ENCODE measurements at places on chromosomes 7 and 10.

DNA sequence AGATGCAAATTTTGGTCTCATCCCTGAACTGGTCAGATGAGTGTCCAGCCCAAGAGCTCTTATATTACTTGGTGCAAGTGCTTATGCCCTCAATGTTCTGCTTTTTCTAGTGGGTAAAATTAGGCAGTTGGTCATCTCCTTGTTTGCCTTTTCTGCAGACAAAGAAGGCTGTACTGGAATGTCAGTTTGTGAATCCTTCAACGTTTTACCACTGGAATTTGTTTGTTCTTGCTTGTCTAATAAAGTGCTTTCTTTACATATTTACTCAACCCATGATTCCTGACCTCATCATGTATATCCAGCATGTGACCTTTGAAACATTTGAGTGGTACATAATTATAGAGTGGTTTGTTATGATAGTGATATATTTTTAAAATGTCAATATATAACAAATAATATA, 232.2 kb upstream of the TEX47 start:
- no peak for DNase-seq

- no peak for DNase-seq
These were observed 254.1 kb downstream of the ZMYND11 start for GRCh38 chr10:389261-389790.

DNA sequence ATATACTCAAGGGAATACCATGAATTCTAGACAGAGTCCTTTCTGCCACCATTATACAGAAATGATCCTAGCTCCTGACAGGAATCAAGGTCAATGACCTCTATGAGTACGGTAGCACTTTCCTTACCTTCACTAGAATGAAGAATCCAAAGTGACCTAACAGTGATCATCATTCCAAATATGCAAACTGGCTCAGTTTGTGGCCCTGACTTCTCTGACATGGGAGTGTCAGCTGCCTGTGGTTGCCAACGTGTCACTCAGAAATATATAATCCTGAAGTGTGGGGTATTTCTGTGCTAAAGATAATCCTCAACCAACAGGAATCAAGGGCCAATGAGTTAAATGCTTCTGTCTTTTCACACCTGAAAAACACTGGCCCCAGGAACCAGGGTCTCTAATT, 45.7 kb downstream of the COPG2 start:
- no peak for DNase-seq

- no peak for DNase-seq
These were observed 437.9 kb downstream of the POM121L12 start for GRCh38 chr7:53473371-53473770.

- no peak for DNase-seq
These were observed 34.5 kb upstream of the PDZD8 start for GRCh38 chr10:117409549-117410305.

All from stimulated activated CD4-positive, alpha-beta T cell treated with anti-CD3 and anti-CD28 coated beads, Interleukin-1b, Interleukin-23, amount 100 ng/mL, for 1 hour (primary cell).